ENCODE measurements at places on chromosomes 11 and 22.

- no peak for DNase-seq
Measured at GRCh38 chr11:128516886-128517285, 70.5 kb downstream of the ETS1 start.

- DNase-seq = no peak
Measured at GRCh38 chr11:57562596-57562995, 4.9 kb downstream of the UBE2L6 start.

- DNase-seq = no peak
Measured at GRCh38 chr11:61698173-61698948, 18.2 kb downstream of the DAGLA start.

GRCh38 chr11:92443199-92443598 lies 218.6 kb downstream of the FAT3 start:
- DNase-seq = no peak

DNA sequence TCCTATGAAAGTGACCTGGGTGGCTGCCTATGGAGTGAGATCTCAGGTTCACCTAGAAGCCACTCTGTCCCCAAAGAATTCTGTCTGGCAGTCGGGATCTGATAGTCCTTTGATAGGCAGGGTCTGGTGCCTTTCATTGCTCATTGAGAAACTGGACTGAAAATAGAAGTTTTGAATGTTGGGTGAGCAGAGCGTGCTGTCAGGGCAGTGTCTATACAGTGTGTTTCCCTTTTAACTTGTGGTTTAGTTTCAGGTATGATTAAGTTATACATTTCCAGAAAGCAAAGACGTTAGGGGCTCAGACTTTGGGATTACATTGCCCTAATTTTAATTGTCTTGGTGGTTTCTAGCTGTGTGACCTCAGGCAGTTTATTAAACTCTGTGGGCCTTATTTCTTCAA lies 111.3 kb upstream of the PAX6 start:
- DNase-seq = no peak

- DNase-seq = no peak
Measured at GRCh38 chr22:40748388-40749355, 69.4 kb downstream of the MCHR1 start.

DNA sequence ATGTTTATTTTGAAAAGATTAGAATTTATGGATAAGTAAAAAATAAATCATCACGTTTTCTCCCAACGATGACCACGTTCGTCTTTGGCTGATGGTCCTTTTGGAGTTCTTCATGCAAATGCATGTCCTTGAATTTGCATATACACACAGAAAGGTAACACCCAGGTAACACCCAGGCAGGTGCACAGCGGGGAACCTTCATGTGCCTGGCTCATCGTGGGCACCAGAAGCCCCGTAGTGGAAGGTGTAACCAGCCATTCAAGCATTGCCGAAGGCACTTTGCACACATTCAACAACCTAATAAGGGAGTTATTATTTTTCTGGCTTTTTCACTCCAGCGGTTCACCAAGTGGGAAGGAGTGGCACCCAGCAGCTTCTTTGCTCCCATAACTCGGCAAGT lies 404.6 kb downstream of the TBC1D22A start:
- no peak for DNase-seq

DNA sequence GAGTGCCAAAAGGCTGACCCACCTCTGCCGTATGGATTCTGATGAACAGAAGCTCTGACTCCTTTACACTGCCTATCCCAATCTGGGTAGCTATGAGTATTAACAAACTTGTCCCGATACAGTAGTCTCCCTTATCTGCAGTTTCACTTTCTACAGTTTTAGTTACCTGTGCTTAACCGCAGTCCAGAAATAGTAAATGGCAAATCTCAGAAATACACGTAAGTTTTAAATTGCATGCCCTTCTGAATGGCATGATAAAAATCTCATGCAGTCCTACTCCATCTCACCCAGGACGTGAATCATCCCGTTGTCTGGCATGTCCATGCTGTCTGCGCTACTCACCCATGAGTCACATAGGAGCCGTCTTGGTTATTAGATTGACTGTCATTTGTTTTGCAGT lies 68.8 kb downstream of the SNX19 start:
- no peak for DNase-seq

GRCh38 chr11:17428925-17429324 lies 40.5 kb upstream of the KCNJ11 start:
- DNase-seq = no peak

- no peak for DNase-seq
Measured at GRCh38 chr22:27149921-27150543, 492.6 kb downstream of the MIAT start.

DNA sequence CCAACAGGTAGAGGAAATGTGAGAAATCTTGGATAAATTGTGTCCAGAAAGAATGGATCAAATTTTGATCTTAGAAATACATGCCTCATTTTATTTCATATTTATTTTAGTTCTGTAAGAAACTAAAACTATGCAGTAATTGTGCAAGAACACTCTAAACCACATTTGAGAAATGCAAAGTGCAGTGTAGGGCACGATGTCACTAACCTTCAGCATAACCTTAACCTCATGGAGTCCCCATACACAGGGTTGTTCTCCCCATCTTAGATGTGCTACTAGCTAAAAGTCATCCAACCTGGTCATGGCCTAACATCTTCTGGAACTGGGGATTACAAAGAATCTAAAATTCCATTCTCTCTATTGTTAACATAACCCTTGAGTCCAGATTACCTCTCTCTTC lies 48.4 kb upstream of the ARHGAP42 start:
- no peak for DNase-seq

DNA sequence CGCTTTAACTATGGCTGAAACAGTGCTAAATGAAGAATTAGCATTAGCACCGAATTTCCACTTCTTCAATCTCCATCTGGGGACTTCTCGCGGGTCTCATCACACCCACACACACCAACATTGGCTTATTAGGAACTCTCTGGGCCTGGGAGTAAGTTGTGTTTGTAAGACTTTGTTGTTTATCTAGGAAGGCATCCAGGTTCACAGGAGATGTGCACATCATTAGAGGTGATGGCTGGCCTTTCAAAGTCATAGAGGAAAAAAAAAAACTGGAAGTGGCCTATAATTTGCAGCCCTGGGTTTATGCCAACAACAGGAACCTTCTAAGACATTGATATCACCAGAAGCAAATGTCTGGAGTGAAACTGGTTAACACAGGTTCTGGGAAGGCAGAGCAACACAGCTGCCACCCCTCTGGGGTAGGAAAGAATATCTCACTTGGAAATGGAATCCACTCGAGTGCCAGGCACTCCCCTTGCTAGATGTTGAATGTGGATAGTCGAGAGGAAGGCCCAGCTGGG lies 84.5 kb downstream of the TRAF6 start:
- no peak for DNase-seq

DNA sequence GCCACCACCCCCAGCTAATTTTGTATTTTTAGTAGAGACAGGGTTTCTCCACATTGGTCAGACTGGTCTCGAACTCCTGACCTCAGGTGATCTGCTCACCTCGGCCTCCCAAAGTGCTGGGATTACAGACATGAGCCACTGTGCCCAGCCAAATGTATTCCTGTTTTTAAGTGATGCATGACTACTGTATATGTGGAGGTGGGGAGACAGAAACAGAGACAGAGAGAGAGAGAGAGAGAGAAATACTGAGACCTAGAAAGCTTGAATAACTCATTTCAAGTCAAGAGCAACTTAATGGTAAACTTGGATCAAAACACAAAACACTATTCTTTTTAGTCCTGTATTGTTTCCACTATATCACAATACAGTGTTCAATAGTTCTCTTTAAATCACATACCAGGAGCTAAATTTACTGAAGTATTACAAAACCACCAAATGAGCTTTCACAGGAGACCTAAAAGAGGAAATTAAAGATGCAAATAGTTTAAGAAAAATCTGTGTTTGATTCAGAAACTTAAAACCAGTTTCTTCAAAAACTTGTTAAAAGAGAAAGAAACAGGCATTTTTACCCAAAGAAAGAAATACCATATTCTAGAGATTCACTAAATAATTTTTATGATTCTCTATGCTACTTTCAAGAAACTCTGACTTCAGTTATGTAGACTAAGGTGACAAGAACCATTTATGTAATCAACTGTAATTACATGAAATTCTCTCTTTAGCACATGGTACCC lies 188.7 kb downstream of the ETS1 start:
- DNase-seq = no peak

- no peak for DNase-seq
Measured at GRCh38 chr11:68643585-68643984, 40.8 kb upstream of the GAL start.

DNA sequence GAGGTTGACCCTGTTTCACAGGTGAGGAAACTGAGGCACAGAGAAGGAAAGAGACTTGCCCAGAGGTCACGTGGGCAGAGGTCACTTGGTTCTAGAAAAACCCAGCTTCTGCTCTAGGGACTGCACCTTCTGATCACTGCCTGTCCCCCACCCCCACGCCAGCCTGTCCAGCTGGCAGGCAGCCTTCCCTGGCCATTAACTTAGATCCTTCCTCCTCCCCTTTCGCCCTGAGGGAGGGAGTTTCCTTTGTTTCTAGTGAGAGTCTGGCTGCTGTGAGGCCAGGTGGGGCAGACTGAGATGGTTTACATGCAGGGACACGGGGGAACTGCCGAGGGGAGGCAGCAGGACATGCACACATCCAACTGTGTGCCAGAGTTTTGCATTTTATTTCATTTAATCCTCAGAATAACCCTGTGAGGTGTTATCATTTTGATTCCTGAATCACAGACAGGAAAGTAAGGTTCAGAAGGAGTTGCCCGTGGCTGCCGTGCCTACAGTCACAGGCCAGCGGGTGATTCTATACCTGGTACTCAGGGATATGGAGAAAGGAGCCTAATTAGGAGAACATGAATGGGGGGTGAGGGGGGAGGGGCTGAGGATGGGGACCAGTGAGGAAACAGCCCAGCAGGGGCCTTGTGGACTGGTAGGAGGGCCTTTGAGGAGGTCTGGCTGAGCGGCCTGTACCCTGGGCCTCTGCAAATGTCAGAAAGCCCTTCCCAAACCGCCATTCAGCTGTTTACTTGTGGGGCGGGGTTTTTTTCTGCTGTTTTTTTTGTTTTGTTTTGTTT lies 3.4 kb downstream of the FAM83F start:
- DNase-seq = no peak

GRCh38 chr11:45997599-45997998 lies 75.1 kb downstream of the LARGE2 start:
- DNase-seq = no peak

- no peak for DNase-seq
Measured at GRCh38 chr11:123616505-123617198, 37.8 kb downstream of the SCN3B start.

DNA sequence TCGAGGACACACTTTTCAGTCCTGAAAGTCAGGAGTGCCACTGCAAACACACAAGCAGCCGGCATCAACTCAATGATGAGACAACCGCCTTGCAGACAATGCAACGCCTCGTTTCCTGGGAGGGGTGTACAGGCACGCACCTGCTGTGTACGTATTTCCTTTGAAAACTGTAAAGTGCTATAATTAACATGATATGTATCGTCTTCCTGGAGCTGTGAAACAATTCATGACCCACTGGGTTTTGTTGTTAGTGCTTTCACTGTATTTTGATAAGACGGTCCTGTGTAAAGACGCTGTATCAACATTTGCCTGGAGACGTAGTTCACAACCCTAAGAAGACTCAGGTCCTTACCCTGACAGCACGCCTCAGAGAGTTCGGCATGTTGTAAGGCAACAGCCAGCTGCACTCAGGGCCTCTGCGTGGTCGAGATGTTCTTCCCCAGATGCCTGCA lies 105.7 kb upstream of the ANO1 start:
- DNase-seq = no peak

DNA sequence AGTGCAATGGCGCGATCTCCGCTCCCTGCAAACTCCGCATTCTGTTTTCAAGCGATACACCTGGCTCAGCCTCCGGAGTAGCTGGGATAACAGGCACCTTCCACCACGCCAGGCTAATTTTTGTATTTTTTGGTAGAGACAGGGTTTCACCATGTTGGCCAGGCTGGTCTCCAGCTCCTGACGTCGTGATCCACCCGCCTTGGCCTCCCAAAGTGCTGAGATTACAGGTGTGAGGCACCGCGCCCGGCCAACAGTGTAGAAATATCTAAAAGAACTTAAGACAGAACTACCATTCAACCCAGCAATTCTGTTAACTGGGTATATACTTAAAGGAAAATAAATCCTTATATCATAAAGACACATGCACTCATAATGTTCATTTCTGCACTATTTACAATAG lies 335.3 kb upstream of the LUZP2 start:
- DNase-seq = no peak

DNA sequence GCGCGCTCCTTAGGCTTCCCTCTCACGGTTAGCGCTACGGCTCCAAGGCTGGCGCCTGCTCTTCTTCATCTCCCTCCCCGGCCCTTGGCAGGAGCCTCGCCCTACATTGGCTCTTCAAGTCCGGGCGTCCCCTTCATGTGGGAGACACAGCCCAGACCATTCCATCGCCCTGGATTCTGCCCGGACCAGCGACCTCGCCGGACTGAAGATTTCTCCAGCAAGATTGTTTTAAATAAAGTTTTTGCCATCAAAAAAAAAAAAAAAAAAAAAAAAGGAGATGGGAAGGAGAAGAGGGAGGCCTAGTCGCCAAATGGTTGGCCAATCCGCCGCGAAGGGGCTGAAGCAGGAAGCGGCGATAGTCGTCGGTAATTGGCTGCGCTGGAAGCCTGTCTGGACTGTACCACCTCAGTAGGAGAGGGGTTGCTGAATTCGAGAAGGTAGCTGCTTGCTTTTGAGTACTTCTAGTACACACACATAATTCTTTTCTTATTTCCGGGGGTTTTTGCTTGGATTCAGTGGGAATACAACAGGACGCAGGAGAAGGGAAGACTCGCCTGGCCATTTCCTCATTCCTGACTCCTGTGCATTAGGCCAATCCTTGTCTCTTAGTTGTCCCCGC lies 688 bp upstream of the ZDHHC5 start:
- peak; percentile 94 for DNase-seq

DNA sequence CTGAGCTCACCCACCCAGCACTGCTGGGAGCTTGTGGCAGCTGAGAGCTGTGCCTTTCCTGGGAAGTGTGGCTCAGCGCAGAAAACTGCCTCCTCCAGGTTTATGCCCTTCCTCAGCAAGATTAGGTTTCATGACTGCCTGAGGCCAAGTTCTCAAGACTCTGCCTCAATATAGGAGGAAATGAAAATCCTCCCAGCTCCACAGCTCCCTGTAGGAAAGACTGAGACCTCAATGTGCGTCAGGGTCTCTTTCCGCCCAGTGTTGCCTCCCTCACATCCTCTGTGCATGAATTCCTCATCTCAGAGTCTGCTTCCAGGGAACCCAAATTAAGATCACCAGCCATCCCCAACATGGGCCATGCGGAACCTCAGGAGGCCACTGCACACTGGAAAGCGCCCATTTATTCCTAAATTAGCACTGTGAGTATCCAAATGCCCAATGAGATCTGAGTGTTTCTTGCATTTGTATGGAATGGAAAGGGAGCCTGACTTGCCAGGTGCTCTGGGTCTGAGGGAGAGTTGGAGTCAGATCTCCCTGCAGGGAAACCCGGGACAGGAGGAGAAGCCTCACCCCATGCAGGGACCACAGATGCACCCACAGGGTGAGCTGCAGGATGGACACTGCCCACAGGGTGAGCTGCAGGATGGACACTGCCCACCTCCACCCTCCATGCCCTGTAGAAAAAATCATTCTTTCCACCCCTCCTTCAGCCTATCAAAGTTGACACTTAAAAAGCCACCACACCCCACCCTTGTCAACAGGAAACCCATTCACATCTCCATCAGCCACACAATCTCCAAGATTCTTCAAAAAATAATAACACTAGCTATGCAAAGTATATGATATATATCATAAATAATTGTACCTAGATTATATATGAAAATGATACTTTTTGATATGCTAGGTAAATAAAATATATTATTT lies 97.4 kb upstream of the IGLL5 start:
- no peak for DNase-seq

- DNase-seq = no peak
Measured at GRCh38 chr11:18452927-18453326, 2.7 kb upstream of the LDHAL6A start.

GRCh38 chr11:4044976-4045646 lies 49.5 kb upstream of the RRM1 start:
- no peak for DNase-seq
